ENCODE measurements at places on chromosomes 13 and 19.

GRCh38 chr13:76300688-76301087 is 585.5 kb downstream of the KCTD12 start:
- no peak for DNase-seq

DNA sequence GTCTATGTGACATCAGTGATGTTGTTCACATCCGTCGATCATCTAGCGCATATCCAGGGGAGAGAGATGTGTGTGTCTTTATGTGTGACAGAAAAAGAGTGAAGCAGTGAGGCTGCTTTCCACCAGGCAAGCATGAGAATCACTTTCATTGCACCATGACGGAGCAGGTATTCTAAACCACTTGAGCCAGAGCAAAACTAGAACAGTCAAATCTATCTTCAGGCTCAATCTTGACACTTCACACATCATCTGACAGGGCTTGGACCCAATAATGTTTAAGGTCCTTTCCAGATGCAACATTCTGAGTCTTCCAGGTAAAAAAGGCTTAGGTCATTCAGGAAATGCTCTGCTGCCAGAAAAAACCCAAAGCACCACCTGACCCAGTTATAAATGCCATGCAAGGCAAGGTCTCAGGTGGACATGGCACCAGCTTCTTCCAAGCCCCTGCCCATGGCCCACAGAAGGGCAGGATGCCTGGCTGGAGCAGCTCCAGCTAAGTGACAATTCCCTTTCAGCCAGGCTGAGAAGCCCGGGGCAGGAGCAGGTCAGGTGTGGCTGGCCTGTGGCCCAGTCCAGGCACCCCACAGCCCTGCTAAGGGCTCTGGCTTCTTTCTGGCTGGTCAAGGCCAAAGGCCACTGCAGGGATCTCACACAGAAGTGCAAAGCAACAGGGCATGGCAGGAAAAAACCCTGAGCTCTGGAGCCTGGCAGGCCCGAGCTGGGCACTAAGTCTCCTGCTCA is 5.0 kb downstream of the ELAVL1 start:
- DNase-seq, result no peak

DNA sequence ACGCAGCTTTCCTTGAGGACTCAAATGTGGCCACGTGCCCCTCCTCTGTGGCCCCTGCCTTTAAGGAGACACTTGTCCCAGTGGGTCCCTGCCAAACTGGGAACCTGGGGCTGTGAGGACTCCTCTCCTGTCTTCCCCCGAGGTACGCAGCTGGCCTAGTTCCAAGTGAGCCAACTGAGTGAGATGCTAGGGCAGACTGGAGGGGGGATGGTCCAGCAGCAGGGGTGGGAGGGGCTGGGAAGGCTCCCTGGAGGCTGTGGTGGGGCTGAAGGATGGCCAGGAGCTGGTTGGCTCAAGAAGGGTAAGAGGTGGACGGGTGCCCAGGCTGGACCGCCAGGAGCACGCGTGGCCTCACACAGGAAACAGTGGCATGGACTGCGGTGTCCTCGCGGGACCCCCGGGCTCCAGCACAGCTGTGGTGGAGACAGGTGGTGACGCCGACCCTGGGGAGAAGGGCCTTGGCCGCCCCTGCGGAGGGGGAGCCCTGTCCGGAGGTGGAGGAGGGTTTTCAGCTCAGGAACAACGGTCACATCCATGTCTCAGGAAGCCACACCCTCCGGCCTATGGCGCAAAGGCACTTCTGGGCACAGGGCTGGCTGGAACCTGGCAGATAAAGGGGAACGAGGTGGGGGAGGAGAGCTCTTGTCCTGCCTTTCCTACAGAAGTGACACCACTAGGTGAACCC is 45.8 kb downstream of the MLLT1 start:
- DNase-seq, result no peak

- no peak for DNase-seq
Measured at GRCh38 chr19:3656073-3656746, 29.6 kb upstream of the CACTIN start.

GRCh38 chr13:42007844-42008243 is 40.6 kb upstream of the DGKH start:
- DNase-seq, result peak; percentile 81

DNA sequence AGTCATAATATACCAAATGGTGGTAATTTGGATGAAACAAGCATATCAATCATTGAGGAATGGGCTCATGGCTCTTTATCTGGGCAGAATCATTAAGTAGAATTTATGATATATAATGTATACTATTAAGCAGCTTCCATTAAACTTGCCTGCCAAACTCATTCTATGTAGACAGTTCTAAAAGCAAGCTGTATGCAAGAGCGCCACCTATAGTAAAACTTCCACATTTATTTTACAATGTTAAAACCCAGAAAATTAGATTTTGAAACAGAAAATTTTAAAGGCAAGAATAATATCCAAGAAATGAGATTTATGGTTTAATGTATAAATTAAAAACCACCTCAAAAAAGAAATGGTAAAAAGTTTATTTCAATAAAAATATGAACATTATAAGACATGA is 161.5 kb downstream of the MZT1 start:
- peak; percentile 39 for DNase-seq
